Breast epithelium (tissue), 4 donors: ENCODE measurements at places on chromosomes 12 and 14. TPM values are rescaled to one million over a fixed set of nuclear protein-coding genes. Genes with fewer than 3 reads are reported as not detected.

Gene ETNK1
- total RNA-seq, result 26.2 TPM

Gene NR1H4
- total RNA-seq, result not detected

Gene GDF3
- 0.33 TPM for total RNA-seq

Gene NKX2-1
- not detected for total RNA-seq

Gene KIF26A
- total RNA-seq, result 2.2 TPM

Gene PITPNM2
- total RNA-seq, result 7.5 TPM

Gene CHD8
- total RNA-seq, result 81.4 TPM

Gene SLC25A47
- 0.16 TPM for total RNA-seq

Gene GPRC5A
- 21.6 TPM for total RNA-seq

Gene BAZ2A
- total RNA-seq, result 81.0 TPM

Gene P2RX2
- total RNA-seq, result not detected

Gene MBIP
- 33.1 TPM for total RNA-seq
